Retinal pigment epithelial cell (primary cell): ENCODE measurements at places on chromosomes 3 and 15.

DNA sequence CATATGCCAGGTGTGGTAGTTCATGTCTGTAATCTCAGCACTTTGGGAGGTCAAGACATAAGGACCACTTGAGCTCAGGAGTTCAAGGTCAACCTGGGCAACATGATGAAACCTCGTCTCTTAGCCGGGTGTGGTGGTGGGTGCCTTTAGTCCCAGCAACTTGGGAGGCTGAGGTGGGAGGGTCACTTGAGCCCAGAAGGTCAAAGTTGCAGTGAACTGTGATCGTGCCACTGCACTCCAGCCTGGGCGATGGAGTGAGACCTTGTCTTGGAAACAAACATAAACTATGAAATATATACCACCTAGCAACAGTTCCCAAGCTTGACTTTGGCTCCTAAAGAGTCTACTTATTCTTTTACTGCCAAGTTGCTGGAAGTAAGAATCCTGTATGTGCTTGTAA lies 30.9 kb downstream of the UBE3A start:
- DNase-seq: no peak

DNA sequence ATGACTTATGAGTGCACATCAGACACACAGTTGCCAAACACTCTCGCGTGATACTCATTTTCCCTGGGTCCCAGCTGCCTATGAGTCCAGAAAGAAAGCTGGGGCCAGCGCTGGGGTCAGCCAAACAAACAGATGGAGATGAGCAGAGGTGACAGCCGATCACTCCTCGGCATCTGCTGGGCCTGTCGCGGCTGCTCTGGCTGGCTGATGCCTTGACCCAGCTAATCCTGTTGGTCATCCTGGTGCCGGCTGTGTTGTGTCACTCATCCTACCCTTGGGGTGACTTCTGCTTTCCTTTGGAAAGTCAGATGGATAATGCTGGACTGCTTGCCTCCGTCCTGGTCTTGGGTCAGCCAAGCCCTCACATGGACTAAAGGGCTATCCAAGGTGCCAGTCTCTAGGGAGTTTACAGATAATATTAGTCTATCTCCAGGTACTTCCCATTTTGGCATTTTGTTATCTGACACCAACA lies 105.3 kb upstream of the PDZRN3 start:
- DNase-seq: no peak

DNA sequence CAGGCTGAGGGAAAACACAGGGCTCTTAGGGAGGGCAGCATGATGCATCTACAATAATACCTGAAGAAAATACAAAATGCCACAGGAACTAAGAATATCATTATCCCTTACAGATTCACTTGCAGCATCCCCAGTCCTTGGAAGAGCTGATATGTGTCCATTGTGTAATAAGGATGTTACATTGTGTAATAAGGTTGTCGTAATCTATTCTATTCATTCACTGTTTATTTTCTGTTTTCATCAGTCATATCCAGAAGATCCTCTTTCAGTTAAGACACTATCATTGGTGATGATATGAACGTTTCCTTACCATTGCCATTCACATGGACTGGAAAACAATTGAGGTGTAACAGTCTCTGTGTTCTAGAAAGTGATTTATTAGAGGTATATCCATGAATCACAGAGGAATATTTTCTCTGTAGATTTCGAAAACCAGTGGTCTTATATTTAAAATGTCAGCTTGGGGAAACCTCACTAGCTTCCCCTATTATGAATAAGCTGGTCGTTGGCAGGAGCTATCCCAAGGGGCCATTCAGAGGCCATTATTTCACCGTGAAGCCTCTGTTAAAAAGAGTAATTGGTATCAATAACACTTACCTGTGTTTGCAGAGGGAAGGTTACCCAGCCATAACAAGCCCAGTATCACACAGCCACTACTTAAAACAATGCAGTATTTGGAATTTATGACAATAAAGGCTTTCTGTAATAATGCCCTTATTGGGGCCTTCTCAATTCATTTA lies 241.1 kb downstream of the ZNF385D start:
- no peak for DNase-seq

DNA sequence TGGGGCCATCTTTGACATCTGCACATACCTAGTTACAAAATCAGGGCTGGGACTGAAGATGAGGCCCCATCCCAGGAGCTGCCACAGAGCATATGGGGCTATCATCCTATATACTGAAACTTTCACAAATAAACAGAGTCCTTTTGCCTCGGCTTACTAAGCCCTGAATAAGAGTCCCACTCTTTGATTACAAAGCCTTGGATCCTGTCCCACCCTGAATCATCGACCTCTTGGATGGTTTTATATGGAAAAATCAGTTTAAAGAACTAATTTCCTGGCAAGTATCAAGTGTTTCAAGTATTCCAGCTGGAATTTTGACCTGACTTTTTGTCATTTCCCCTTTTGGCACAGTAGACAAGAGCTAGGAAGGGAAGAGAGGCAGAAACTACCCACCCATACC lies 331.3 kb upstream of the FRG2C start:
- no peak for DNase-seq

DNA sequence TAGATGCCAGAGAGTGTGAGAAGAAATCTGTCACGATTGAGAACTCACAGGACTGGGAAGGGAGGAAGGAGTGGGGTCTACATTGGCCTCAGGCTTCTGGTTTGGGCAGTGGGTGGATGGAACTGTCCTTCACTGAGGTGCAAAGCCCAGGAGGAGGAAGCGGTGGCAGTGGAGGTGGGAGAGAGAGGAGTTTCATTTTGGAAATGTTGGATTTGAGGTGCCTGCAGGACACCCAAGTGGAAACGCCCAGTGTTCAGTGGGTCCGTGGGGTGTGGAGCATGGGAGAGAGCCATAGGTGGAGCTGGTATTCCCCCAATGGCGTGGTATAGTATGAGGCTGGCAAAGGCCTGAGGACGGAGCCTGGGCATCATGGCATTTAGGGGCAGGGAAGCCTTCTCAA lies 9.3 kb upstream of the EPHB3 start:
- no peak for DNase-seq

- no peak for DNase-seq
Measured at GRCh38 chr3:140717921-140718320, 40.1 kb downstream of the TRIM42 start.

DNA sequence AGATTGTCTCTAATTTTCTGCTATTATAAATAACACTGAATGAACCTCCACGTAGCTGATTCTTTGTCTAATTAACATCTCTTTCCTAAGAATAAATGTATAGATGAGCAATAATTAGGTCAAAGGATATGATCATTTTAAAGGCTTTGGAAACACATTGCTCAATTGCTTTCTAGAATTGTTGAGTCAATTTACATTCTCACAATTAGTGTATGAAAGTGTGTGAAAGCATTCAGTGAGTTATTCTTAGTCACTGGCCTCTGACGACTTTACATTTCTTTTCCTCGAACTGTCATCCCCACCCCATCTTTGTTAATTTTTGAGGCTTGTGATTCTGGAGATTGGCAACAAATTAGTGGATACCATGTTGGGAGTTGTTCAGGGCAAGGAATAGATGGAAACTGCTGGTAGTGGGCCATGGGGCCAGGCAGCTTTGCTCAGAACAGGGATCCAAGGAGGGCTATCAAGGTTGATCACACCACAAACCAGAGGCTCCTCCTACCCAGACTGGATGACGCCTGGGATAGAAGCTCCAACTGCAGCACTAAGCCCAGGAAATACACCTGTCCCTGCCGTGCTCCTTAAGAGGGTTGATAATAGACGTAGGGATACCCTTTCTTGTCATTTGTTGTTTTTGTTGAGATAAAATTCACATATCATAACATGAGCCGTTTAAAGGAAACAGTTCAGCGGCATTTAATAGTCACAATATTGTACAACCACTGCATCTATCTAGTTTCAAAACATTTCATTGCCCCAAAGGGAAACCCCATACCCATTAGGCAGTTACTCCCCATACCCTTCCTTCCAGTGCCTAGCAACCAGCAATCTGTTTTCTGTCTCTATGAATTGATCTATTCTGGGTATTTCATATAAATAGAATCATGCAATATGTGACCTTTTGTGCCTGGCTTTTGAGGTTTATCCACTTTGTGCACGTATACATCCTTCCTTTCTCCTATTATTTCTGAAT lies 27.9 kb downstream of the EIF1B start:
- no peak for DNase-seq

- no peak for DNase-seq
Measured at GRCh38 chr3:22960105-22960984, 242.8 kb upstream of the UBE2E2 start.

GRCh38 chr3:160477750-160478149 lies 28.2 kb upstream of the TRIM59 start:
- DNase-seq: no peak

DNA sequence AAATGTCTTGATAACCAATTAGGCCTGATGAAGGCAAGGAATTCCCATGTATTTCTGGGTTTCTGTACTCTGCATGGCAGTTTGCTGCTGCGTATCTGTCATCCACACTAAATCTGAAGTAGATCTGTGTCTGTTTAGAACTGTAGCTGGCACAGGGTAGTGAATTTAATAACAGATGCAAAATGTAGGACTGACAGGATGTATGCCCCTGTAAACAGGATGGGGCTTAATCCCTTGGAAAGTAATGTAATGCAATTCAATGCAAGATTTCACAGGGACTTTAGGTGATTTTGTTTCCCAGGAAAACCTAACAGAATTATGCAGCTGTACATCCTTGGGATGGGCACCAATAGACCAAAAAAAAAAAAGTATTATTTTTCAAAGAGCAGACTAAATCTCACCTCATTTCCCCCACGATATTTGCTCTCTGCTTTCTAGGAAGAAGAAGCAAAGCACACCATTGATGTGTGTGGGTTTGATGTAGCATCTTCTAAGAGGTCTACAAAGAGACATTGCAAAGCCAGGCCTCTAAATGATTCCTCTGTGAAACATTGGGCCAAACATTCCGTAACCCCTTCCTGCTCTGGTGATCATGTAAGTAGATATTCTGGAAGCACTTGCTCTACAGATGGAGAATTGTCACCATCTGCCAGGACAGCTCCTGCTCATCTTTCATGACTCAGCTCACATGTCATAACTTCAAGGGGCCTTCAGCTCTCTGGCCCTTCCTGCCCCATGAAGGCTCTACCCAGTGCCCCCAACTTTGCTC lies 464.3 kb upstream of the RGMA start:
- DNase-seq: no peak

- no peak for DNase-seq
Measured at GRCh38 chr3:14126887-14127505, 2.1 kb downstream of the TMEM43 start.

- DNase-seq: no peak
Measured at GRCh38 chr3:69012800-69013252, 658 bp downstream of the EOGT start.

- DNase-seq: no peak
Measured at GRCh38 chr3:21573291-21573690, 177.7 kb downstream of the ZNF385D start.

DNA sequence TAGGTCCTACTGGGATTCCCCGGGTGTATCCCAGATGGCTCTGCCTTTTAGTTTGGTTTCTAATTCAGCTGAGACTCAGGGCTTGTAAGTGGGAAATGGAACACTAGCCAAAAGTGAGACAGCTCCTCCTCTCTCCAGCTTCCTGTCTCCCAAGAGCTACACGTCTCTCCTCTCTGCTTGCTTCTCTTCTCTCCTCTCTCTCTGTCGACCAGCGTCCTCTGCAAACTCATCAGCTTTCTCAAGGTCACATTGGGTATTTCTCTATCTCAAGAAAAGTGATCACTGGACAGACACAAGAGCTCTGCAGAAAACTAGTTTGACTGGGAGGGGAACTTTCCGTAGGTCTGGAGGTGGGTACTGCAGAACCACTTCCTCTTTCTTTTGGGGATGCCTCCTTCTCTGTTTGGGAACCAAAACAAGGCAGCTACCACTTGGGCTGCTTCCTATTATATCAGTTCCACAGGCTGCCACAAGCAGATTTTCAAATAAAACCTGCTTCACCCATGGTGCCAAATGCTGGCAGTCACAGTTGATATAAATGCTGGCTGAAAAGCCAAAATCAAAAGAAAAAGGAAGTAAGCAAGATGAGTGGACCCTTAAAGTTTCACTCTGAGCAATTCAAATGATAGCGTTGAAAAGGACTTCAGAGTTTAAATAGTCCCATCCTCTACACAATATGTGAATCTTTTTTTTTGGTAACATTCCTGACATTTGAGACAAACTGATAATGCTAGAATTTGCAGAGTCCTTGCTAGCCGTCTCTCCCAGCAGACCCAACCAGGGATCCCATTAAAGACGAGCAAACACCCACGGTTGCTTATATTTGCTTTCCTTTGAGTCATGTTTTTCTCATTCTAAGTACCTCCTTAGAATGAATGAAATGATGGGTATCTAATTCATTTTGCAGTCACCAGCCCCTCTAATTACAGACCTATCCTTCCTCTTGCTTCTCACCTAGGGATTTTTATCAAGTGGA lies 7.2 kb upstream of the DYNC1LI1 start:
- DNase-seq: no peak

- DNase-seq: peak; percentile 71
Measured at GRCh38 chr3:136343873-136344555, 93.9 kb downstream of the PCCB start.

DNA sequence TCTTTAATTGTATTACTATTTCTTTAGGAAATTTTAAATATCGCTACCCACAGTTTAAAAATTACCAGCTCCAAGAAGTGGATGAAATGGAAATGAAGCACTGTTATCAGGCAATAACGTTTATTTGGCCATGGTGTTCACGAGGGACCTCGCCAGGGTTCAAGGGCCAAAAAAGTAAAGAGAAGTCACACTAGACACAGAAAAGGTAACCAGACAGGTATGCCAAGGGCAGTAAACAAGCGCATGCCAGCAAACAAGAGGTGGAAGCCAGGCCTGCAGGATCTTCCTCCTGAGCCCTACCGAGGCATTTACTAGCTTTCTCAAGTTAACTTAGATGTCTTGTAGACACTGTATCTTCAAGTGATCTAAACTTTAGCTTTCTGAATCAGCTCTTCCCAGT lies 113.5 kb downstream of the PLD1 start:
- no peak for DNase-seq

GRCh38 chr3:132198516-132198915 lies 118.7 kb upstream of the ACP3 start:
- no peak for DNase-seq

- peak; percentile 79 for DNase-seq
Measured at GRCh38 chr3:183287301-183287971, 34.4 kb downstream of the B3GNT5 start.

DNA sequence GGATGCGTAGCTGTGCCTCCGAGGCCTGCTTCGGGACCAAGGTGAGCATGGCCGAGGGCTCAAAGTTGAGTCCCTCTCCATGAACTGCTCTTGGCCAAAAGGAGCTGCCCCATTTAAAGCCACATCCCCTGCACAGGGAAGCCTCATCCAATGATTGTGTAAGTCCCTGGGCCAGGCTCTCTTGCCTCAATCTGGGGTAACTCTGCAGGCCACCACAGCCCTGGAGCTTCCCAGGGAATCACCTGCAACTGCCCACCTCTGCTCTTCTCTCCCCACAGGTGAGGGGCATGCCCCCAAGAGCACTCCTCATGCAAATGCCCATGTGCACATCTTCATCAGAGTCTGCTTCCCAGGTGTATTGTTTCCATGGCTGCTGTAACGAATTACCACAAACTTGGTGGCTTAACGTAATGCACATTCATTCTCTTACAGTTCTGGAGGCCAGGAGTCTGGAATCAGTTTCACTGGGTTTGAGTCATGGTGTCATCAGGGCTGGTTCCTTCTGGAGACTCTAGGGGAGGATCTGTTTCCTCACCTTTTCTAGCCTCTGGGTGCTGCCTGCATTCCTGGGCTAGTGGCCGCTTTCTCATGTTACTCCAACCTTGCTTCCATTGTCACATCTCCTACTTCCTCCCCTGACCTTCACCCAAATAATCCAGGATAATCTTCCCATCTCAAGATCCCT lies 25.0 kb upstream of the LOXL1 start:
- DNase-seq: no peak

- DNase-seq: no peak
Measured at GRCh38 chr3:192490720-192491119, 236.6 kb downstream of the FGF12 start.

- DNase-seq: peak; percentile 97
Measured at GRCh38 chr3:159711560-159712333, 276.9 kb upstream of the IL12A start.
